ENCODE measurements at places on chromosomes 7 and 10.

DNA sequence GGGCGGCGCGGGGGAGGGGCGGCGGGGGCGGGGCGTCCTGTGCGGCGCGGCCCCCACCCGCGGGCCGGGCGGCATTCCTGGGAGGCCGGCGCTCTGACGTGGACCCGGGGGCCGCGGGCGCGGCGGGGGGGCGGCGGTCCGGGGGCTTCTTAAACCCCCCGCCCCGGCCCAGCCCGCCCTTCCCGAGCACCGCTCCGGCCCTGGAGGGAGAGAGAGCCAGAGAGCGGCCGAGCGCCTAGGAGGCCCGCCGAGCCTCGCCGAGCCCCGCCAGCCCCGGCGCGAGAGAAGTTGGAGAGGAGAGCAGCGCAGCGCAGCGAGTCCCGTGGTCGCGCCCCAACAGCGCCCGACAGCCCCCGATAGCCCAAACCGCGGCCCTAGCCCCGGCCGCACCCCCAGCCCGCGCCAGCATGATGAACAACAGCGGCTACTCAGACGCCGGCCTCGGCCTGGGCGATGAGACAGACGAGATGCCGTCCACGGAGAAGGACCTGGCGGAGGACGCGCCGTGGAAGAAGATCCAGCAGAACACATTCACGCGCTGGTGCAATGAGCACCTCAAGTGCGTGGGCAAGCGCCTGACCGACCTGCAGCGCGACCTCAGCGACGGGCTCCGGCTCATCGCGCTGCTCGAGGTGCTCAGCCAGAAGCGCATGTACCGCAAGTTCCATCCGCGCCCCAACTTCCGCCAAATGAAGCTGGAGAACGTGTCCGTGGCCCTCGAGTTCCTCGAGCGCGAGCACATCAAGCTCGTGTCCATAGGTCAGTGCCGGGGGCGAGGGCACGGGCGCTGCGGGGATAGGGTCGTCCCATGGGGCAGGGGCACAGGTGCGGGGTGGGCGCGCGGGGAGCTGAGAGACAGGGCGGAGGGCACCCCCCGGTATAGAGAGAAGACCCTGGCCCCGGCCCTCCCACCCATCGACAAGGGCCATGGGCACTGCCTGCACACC, at the start of gene FLNC:
FLNC (plus strand) TSS at position 176 of the 947 bp plus-strand sequence; CDS start at position 408, 232 bp downstream.
- DNase-seq: no peak

DNA sequence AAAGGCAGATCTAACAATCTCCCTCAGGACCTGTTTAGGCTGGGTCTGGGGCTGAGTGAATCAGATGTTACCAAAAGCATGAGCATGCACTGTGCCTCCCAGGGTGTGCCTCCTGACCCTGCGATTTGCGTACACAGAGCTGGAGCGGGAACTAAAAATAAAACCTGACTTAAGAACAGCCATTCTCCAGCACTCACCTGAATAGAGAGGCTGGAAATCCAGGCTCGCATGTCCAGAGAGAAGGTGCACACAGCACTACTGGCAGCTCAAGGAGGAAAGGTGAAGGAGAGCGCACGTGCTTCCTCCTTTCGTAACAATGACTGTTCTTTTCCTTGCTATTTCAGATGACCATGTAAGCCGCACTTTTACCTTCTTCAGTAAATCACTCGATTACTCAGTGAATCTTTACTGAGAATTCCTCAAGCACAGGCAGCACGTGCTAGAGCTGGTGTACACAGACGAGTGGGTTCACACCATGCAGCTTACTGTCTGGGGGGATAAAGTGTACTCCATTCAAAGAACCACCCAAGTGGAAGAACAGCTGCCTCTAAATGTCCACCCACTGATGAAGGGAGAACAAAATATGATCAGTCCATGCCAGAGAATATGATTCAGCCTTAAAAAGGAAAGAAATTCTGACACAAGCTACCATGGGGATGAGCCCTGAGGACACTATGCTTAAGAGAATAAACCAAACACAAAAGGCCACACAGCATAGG, 45.6 kb downstream of the SFMBT2 start:
- no peak for DNase-seq

DNA sequence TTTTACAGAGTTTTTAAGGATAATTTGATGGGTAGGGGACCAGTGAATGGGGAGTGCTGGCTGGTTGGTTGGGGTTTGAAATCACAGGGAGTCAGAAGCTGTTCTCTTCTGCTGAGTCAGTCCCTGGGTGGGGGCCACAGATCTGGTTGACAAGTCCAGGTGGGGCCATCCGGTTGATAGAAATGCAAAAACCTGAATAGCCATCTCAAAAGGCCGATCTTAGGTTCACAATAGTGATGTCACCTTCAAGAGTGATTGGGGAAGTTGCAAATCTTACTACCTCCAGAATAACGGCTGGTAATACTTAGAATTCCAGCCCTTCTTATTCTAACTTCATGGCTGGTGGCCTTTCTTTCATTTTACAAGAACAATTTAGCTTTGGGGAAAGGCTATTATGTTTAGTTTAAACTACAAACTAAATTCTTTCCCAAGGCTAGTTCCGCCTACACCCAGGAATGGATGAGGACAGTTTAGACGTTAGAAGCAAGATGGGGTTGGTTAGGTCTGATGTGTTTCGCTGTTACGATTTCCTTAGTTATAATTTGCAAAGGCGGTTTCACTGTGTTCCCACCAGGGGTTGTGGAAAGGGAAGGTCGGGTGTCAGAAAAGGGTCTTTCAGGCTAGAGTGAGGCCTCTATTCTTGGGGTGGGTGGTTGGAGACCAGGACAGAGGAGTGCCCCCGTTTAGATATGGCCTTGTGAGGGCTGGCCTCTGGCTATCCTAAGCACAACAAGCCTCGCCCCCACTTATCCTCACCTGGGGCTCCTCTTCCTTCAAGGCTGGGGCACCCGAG, 27.4 kb downstream of the IFT22 start:
- DNase-seq: no peak

DNA sequence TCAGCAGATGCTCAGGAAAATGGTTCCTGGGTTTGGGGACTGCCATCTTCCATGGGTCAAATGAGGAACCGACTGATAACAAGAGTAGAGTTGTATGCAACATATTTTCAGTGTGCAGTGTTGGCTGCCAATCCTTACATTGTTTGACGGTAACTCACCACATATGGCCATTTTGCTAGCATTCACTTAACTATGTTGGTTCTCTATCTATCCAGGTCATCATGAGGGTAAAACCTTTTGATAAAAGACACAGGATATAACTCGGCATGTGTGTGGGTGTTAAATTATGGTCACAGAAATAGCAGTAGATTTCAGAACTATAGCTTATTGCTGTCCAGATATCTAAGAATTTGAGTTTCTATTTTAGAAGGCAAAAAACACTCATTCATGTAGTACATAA, 140.7 kb upstream of the AOAH start:
- DNase-seq: no peak

- no peak for DNase-seq
Observed at GRCh38 chr7:22594020-22594419, 94.0 kb upstream of the STEAP1B start.

DNA sequence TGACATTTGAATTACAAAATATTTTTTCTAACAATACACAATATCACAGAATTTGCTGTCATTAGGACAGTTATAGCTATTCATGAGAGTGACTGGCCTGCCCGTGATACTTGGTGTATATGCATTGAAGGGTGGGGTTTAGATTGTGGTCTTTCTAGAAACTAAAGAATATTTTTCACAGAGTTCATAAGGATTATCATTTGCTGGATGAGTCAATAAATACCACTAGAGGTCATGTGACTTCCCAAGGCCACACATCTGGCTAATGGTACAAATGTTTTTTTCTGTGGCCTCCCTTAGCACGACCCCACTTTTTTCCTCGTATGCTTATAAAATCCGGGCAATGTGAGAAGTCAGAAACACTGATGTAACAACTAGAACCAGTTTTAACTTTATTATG, 5.2 kb downstream of the OPTN start:
- DNase-seq: no peak

DNA sequence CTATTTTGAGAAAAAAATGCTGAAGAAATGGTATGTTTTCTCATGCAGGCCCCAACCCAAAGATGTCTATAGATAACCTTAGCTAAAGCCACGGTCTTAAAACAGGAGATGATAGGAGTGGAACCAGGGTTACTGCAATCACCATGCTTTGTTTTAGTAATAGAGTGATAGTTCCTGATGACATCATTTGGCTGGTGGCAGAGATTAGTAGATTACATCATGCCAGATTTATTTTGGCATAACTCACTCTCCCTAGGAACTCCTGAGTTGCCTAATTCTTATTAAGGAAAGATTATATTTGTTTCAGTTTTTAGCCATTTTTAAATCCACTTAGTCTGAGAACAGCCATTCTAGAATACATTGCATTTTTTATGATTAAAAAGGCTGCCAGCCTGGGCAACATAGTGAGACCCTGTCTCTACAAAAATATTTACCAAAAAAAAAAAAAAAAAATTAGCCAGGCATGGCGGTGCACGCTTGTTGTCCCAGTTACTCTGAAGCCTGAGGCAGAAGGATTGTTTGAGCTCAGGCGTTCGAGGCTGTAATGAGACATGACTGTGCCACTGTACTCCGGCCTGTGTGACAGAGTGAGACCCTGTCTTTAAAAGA, 17.8 kb downstream of the ENO4 start:
- no peak for DNase-seq

DNA sequence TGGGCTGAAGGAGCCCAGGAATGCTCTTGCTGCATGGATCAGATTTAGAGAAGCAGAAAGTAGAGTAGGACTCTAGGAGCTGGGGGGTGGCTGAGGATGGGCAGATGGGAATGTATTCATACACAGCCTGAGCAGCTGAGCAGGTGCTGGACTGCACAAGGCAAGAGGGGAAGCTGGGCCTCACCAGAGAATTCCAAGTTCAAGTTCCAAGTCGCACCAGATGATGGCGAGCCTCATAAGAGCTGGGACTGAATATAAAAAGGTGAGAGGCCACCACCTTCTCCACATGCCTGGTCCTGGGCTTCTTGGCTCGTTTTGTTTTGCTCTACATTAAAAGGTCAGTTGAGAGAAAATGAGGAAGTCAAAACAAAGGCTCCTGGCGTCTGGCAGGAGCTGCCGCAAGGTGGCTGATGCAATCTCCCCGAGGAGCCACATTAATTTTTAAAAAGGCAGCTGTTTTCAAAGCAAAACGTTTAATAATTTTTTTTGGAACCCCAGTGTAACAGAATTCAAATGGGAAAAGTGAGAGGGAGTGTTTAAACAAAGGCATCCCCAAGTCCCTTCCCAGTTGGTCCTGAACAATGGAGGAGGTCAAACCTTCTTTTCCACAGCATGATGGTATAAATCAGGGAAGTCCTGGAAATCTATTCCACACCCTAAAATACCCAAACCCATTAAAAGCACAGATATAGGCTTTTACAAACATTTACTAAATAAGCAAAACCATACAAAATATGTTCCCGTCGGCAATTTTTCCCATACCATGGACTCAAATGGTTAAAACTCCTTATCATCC, 9.5 kb downstream of the CYREN start:
- no peak for DNase-seq

- DNase-seq: no peak
Observed at GRCh38 chr7:132489776-132490237, 86.5 kb downstream of the PLXNA4 start.

DNA sequence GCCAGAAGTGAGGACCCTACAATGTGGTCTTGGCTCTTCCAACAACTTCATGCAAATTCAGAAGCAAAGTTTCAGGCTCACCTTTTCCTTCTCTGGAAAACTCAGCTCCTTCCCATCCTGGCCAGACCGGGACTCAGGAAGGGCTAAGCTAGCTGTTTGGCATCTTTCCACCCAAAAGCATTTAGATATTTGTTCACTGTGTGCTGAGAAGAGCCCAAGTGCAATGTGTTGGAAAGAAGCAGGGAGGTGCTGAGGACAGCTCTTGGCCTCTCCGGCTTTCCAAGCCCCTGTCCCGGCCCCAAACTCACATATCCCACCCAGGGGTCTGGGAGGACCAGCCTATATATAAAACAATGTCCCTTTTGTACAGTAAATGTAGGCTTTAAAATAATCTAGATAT, 44.5 kb downstream of the MKI67 start:
- no peak for DNase-seq

DNA sequence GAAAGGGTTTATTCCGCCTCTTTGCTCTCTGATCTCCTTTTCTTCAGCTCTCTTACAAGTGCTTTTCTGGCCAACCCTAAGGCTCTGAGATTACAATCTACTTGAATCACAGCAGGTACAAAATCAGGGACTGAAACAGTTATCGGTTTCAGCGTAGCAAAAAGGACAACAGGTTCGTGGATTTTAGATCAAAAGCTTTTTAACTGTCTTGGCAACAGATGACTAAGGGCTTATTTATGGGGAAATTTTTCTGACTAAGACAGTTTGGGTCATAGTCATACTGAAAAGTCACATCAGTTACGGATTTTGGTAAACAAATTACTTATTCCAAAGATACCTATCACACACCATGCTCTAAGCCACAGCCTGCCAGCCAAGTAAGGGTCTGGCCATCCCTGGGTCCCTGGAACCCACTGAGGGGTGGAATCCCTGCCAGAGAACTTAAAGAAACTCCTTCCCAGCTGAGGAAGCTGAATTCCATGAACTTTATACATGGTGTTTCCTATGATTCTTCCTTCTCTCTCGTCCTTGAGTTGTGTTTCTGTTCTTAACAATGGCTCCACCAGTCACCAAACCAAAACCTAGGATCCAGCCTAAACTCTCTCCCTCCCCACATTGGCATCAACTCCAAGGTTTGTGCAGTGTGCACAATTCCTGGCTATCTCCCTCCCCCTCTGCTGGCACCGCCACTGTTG, 169.3 kb downstream of the FAM107B start:
- DNase-seq: no peak

- DNase-seq: no peak
Observed at GRCh38 chr10:28478646-28479045, 54.3 kb upstream of the WAC start.

GRCh38 chr7:28381466-28381865, 30.9 kb upstream of the CREB5 start:
- no peak for DNase-seq

- DNase-seq: no peak
Observed at GRCh38 chr7:95777269-95777668, 4.9 kb downstream of the DYNC1I1 start.

- no peak for DNase-seq
Observed at GRCh38 chr7:71595176-71595575, 463.2 kb downstream of the GALNT17 start.

DNA sequence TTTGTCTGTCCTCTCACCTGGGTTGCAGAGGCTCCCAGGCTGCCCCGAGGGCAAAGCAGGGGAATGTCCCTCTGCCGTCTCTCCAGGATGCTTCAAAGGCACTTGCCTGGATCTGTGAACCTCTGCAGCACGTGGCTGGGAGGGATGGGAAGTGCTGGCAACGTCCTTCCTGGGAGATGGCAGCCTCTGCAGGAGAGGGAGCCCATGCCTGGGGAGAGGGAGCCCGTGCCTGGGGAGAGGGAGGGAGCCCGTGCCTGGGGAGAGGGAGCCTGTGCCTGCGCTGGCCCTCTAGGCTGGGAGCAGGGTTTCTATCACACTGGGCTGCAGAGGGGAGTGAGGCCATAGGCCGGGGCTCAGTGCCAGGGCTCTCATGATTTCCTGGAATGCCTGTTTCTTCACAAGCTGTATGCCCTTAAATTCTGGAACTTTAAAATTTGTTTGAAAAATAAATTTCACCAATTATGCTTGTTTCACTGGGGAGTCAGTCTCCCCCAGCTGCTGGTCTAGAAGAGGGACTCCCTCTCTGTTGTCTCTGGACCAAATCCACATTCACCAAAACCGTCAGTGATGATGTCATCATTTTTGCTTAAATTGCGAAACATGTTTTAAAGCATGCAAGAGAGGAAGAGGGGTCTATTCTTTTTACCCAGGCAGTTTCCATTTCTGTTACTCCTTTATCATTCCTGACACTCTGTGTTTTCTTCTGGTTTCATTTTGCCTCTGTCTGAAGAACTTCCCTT, 135.7 kb downstream of the DNAJB6 start:
- no peak for DNase-seq
